ENCODE measurements at places on chromosomes 7 and 10.

GRCh38 chr10:34761453-34761852 is 53.6 kb downstream of the PARD3 start:
- no peak for DNase-seq

GRCh38 chr7:47496056-47496665 is 85.8 kb downstream of the TNS3 start:
- DNase-seq = no peak

GRCh38 chr10:68135922-68136792 is 26.9 kb downstream of the MYPN start:
- no peak for DNase-seq

DNA sequence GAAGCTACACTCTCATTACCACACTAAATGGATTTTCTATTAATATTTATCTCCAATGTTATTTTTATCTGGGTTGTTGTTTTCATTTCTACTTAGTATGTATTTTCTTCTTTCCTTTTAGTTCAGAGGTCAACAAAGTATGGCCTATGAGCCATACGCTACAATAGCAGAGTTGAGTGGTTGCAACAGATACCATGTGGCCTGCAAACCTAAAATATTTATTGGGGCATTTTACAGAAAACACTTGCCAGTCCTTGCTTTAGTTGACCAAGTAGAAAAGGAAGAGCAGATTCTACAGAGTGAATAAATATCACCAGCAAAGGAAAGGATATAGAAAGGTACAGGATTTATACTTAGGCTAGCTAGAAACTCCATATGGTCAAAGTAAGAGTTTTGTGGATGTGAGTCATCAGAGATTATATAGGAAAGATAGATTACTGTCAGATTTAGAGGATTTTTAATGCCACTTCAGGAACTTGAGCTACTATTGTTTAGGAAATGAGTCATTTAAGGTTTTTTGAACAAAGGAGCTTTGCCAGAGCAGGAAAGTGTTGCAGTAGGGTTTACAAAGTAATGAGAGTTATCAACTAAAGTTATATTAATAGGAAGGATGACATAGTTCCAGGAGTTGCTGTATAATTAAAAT is 323.3 kb upstream of the KAT6B start:
- no peak for DNase-seq

GRCh38 chr10:128875030-128875744 is 591.9 kb upstream of the MGMT start:
- no peak for DNase-seq

DNA sequence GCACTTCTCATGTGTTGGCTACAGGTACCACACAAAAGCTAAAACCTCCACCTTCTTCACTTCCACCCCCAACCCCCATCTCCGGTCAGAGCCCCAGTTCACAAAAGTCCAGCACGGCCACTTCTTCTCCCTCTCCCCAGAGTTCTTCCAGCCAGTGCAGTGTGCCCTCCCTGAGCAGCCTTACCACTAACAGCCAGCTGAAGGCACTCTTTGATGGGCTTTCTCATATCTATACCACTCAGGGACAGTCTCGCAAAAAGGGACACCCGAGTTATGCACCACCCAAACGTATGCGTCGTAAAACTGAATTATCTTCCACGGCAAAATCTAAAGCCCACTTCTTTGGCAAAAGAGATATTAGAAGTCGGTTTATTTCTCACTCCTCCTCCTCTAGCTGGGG is 135.7 kb upstream of the SAMD8 start:
- no peak for DNase-seq

GRCh38 chr7:94739180-94739579 is 83.2 kb upstream of the SGCE start:
- no peak for DNase-seq

- no peak for DNase-seq
Observed at GRCh38 chr7:79091011-79091410, 362.5 kb downstream of the MAGI2 start.

DNA sequence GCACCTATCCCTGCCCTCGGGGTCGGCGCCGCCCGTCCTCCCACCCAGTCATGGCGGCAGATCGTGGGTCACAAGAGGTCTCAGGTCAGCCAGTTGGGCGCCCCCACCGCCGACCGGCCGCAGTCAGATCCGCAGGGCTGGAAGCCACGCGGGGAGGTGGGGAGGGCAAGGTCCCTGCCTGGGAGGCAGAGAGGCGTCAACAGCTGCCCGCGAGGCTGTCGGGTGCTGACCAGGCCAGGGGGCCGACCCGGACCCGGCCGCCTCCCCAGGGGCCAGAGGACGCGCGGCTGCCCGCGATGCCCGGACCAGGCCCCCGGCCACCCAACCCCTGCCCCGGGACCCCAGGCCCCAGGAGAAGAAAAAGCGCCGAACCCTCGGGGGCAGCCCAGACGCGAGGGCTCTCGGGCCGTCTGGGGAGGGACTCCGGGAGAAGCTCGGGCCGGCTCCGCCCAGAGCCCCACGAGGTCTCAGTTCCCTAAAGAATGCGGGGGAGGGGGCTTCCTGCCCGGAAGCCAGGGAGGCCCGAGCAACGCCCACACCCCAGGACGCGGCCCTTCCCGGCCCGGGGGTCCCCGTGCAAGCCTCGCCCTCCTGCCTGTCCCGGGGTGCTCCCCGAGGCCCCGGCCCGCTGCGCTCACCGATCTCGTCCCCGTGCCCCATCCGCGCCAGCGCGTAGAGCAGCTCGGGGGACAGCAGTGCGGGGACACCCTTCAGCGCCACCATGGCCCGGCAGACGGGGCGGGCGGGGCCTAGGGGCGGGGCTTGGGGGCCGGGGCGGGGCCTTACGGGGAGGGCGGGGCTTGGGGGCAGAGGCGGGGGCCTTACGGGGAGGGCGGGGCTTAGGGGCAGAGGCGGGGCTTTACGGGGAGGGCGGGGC is at the start of gene FUOM:
Gene FUOM, minus strand, starts transcription at position 735 of the 877 bp plus-strand sequence. Its CDS starts 12 bp downstream, at position 723.
- DNase-seq = peak; percentile 51

GRCh38 chr10:25756784-25757183 is 177.2 kb upstream of the MYO3A start:
- DNase-seq = no peak

- DNase-seq = no peak
Observed at GRCh38 chr10:1096287-1096889, 40.2 kb downstream of the WDR37 start.

- no peak for DNase-seq
Observed at GRCh38 chr10:71084818-71085126, 127.6 kb upstream of the UNC5B start.

DNA sequence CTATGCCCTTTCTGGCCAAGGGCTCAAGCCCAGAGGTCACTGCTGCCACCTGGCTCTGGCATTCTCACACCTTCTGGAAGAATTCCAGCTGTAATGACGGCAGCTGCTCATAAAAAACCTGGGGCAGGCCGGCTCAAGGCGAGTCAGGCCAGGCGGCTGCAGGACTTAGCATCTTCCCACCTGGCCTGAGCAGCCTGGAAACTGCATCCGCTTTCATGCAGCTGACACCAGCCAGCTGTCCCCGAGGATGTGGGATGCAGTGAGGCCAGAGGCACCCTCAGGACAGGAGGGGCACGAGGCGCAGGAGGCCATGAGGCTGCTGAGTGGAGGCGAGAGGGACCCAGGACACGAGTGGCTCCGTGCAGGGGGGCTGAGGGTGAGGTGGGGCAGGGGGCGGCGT is 47.5 kb upstream of the ADGRA1 start:
- no peak for DNase-seq

Data from activated T-cell treated with anti-CD3 and anti-CD28 coated beads for 1 hour (primary cell).